Activated T-helper 2 cell treated with anti-CD3 and anti-CD28 coated beads, Interferon-gamma antibody, Interleukin-2, Interleukin-4, amounts not matched to agents 10 μg/mL and 5 μg/mL and 100 μg/mL, durations not matched to agents 14 hours and 24 hours and 36 hours (primary cell): ENCODE measurements at places on chromosomes 16 and 17. TPM values are rescaled to one million over a fixed set of nuclear protein-coding genes. Genes with fewer than 3 reads are reported as not detected.

The PRSS8 gene
- not detected in 2 replicates for total RNA-seq

The LRRC37A gene
- 2.1 and 2.9 TPM in 2 replicates for total RNA-seq

The TSNAXIP1 gene
- total RNA-seq = 0.51 and 1.0 TPM in 2 replicates

The SLFN14 gene
- not detected in 2 replicates for total RNA-seq

The TP53TG3C gene
- not detected in 2 replicates for total RNA-seq

The VMO1 gene
- 0.28 and 0.46 TPM in 2 replicates for total RNA-seq

The IL17C gene
- total RNA-seq = not detected in 2 replicates

The KCNG4 gene
- total RNA-seq = not detected in 2 replicates

The PSME3 gene
- 172 TPM in 2 replicates for total RNA-seq

The EPX gene
- not detected in 2 replicates for total RNA-seq

The COPZ2 gene
- 5.7 and 5.9 TPM in 2 replicates for total RNA-seq

The ABCA9 gene
- total RNA-seq = not detected in 2 replicates

The ZFP3 gene
- total RNA-seq = 1.4 and 1.9 TPM in 2 replicates

The ADAMTS18 gene
- not detected in 2 replicates for total RNA-seq
